ENCODE measurements at places on chromosomes 7 and 10.

DNA sequence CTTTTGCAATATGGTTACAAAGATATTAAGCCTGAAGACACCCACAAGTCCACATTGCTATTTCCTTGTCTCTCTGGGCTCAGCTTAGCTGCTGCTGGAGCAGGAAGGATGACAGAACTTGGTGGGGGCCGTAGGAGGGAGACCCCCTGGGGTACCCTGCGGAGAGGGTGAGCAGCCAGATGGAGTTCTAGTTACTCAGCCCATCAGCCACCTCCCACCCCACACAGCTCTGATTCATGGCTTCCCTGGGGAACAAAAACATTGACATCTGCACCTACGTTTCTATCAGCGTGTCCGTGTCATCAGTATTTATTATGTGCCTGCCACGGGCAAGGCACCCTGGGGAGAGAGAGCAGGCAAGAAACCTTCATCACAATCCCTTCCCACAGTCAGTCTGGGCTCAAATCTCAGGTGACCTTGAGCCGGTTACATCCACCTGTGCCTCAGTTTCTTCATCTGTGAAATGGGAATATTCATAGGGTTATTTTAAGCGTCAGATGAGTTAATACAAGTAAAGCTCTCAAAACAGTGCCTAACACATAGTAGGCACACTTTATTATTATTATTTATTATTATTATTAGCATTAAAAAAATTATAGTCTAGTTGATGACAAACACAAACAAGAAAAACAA is 131.5 kb downstream of the C10orf105 start:
- no peak for DNase-seq

DNA sequence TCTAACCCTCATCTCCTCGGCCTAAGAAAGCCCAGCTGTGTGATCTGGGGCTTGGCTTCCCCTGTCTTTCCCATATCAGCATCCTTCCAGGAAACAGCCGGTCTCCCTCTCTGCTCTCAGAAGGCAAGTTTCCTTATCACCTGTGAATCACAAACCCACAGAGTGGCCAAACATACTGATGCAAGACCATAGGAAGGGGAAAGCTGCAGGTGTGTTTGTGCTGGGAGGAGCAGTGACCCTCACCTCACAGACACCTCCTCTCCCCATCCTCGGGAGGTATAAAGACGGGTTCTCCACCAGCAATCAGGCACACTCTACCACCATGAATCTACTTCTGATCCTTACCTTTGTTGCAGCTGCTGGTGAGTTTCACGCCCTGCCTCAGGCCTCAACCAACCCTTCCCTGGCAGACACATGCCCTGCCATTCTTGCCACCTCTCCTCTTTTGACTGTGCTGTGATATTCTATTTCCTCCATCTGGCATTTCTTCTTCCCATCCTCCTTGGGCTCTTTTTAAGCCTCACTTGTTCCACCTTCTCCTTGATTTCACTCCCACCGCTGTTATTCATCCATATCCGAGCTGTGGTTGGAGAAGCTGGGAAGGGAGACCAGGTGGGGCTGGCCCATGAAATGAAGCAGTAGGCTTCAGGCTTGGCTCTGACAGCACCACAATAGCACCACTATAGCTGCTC is at the start of gene PRSS2:
Gene PRSS2 (plus strand): TSS at position 310 of the 692 bp plus-strand sequence. CDS start 13 bp downstream, at position 323.
- no peak for DNase-seq

GRCh38 chr10:83176901-83177300 is 962.4 kb upstream of the GHITM start:
- no peak for DNase-seq

DNA sequence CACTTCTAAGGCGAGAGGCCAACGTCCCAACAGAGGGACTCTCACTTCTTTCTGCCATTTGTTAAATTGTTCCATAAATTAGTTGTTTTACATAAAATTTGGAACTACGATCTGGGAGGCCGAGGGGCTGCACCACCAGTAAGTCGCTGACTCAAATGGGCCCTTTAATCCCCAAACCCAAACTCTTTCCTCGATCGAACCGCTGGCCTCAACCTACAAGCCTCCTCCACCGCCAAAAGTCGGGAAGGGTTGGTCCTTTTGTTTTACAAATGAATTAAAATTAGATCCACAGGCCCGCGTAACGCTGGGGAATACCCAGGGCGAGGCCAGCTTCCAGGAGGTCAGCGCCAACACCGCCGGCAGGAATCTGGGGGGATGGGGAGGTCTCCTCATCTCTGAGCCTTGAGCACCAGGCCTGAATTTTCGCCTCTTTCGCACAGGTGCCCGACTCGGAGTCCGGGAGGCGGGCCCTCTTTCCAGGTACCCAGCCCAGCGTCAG is 1.2 kb upstream of the FOXI2 start:
- no peak for DNase-seq

DNA sequence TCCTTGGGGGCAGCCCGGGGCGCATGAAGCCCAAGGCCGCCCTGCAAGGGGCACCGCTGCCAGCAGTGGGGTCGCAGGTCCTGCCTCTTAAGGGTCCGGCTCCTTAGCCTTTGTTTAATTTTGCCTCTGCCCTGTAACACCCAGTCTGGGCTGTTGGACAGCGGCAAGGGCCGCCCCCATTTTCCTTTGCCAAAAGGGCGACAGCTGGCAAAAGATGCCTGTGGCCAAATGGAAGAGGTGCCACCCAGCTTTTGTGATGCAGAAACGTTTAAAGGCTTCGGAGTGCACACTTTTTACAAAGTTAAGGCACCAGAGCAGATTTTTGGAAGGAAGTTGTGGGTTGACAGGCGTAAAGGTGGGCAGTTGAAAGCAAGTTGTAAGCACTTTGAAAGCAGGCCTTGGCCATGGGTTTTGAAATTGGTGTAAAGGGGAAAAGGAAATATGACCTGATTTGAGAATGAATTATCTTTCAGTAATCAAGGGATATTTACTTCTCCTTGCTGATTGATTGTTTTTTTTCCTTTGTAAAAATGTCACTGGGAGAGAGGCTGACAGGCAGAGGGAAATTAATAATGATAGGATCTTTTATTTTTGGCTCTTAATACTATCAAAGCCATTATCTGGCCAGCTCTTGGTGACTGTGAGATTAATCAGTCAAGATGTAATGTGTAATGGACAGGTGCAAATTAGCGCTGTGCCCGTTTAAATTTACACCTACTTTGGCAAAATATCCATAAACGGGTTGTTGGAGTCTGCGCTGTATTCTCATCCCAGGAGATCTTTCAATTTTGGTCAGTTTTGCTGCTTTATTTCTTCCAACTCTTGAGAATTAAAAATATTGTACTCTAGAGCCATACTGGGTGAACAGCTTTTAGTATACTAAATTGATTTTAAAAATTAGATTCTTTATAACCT is 1.2 kb downstream of the CASD1 start:
- DNase-seq = no peak

DNA sequence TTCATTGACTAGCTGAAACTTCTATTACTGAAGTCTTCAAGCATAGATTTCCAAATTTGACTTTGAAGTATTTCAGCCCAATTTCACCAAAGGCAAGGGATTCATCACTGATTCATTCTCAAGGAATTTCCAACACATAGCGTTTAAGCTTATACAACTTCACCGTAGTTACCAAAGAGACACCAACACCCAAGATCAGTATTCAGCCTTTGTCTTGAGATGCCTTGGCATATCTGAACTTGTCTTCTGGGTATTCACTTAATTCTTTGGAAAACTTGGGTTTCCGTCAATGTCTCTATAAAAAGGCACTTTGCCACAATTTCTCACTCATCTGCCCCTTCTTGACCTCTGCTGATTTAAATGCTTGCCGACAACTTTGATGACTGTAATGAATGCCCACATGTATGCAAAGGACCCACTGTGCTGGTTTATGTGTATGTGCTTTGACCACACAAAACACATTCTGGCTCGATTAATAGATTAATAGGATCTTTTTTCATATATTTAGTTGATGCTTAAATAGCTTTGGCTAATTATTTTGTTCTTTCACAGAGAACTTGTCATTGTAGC is 49.6 kb downstream of the TES start:
- DNase-seq = no peak

GRCh38 chr10:70052462-70053217 is at the start of gene MACROH2A2:
Gene MACROH2A2 (plus strand): TSS chr10:70052846. CDS start chr10:70075659, 22,813 bp downstream.
- DNase-seq = peak; percentile 34

DNA sequence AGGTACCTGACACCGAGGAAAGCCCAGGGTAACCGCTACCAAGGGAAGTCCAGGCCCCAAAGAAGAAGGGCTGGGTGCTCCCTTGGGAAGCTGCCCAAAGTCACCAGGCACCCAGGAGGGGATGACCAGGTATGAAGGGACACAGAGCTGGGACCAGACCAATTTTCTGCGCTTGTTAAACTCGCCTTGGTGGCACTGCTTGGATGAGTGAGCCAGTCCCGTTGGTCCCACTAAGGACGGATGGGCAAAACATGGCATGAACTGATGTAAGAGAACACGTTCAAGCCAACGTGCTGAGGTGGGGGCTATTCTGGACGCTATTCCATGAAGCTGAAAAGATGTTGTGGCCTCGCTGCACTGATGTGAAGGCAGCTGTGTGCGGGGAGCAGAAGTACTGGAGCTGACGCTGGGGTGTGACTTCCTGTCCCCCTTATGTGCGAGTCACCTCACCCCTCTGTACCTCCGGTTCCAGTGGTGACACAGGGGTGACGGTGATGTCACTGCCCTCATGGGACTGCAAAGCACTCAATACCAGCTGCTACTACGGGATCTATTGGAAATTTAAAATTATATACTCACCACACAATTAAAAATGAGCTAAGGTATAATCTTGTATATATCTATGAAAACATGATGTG is 73.6 kb downstream of the COBL start:
- DNase-seq = no peak

Measured in GM13976 (cell line).